GM03348 (cell line): ENCODE measurements at places on chromosomes 6 and 20.

DNA sequence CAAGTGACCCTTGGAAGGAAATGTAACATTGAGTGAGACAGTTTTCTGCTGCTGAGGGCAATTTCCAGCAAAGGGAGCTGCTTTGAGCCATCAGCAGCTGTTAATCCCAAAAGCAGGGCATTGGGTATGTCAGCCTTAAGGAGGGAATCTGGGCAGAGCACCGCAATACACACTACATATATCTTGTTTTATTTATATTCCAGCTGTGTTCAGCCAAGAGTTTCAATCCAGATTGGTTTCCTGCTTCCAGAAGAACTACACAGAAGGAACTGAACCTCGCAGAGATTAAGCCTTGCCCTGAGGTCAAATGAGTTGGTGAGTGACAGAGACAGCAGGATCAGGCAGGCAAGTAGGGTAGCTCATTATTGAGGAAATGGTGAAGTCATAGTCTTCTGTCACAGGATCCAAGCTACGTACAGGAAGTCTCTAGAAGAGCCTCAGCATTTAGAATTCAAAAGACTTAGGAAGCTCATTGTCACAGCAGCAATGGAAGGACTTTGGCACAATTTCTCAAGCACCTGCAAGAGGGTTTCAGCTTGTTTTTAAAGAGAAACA lies 109.9 kb upstream of the HEY2 start:
- DNase-seq, result no peak

DNA sequence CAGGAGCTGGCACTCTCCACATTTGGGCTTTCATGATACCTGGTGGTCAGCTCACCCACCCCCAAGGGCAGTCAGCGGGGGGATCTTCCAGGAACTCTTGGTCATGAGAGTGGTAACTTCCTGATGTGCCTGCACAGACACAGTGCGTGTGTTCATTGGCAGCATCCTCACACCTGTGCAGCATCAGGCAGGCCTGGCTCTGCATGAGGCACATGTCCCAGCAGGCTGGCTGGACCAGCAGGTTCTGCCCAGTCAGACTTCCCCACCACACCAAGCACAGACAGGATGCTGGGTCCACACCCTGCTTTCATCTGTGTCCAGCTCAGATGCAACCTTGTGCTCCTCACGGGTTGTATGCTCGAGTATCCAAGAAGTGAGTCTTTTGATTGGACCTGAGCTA lies 15.7 kb upstream of the UNC93A start:
- no peak for DNase-seq

- DNase-seq, result no peak
These were observed 360.8 kb downstream of the QKI start for GRCh38 chr6:163775313-163775712.

GRCh38 chr6:36129941-36130666 lies at the start of gene MAPK13:
Gene MAPK13 (plus strand): TSS chr6:36130513. CDS start chr6:36130583, 70 bp downstream.
- DNase-seq, result peak; percentile 41

DNA sequence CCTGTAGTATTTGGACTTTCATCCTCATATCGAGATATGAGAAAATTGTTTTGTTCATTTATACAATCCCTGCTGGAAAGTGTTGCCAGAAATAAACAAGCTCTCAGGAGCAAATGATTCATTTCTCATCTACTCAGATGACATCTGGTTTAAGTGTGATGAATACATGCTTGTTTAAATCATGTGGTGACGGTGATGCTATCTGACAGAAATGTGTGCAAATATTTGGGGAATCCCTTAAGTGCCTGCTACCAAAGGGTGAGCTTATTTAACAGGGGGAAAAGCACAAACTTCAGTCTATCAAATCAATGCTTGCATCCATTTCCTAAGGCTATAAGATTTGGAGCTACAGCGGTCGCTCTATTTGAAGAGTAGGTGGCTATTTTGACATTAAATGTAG lies 368.3 kb upstream of the SASH1 start:
- no peak for DNase-seq
